ENCODE measurements at places on chromosomes 1 and 21.

GRCh38 chr1:29972421-29973053 is 736.2 kb downstream of the PTPRU start:
- no peak for DNase-seq

DNA sequence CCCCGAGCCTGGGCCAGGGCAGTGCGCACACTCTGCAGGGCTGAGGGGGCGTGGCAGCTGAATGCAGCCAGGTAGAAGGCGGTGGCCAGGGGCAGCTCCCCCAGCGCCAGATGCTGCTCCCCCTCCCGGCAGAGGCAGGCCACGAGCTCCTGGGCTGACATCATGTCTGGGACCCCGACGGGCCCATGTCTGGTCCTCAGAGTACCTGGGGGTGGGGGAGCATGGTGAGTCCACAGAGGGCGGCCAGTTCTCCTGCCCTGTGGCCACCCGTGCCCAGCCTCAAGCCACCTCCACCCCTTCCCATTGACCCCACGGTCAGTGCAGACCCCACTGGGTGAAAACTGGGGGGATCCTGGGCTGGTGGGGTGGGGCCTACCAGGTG is 838 bp downstream of the TTC34 start:
- no peak for DNase-seq

GRCh38 chr1:31467005-31467674 is 54.1 kb downstream of the SERINC2 start:
- DNase-seq: no peak

- DNase-seq: no peak
These were observed 380.5 kb upstream of the PRMT6 start for GRCh38 chr1:106676021-106676420.

GRCh38 chr1:234839663-234840062 is 229.7 kb upstream of the IRF2BP2 start:
- DNase-seq: no peak

- no peak for DNase-seq
These were observed 112.9 kb downstream of the FCRL5 start for GRCh38 chr1:157439302-157439954.

DNA sequence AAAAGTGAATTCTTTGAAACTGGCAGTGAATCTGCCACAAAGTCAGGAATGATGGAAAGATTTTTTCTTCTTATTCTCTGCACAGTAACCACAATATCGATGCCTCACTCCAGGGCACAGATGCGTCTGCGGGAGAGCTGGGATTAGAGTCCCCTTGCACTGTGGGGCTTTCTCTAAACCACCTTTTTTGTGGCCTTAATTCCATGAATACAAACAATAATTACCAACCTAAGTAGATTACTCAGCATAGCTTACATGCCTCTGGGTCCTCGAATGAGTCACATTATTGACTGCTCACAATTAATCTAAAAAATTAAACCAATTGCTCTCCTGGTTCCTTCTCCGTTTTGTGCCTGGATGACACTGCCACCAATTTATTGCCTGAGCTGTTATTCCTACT is 125.8 kb downstream of the KAZN start:
- no peak for DNase-seq

DNA sequence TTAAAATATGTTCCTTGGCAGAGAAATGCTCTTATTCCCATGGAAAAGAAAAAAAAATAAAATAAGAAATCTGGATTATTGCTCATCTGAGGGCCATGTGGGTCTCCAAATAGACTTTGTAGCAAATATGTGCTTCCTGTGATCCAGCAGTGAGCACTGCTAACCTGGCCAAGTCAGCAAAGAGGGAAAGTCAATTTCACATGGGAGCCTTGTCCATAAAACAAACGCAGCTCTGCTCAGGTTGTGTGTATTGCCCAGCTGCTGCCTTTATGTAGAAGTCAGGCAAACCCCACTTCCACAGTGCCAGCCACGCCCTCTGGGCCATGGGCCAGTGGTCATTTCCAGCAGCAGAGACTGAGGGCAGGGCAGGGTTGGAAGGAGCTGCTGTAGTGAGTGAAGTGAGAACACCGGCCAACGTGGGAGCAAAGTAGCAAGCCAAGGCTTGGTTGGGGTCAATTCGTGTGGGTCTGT is 174.3 kb downstream of the LYPLAL1 start:
- peak; percentile 89 for DNase-seq

GRCh38 chr1:33367485-33368405 is 46.8 kb upstream of the A3GALT2 start:
- peak; percentile 90 for DNase-seq

Measured in right forelimb (tissue), 1 donor.